Cardiac fibroblast (primary cell): ENCODE measurements at places on chromosomes 16 and 17.

GRCh38 chr16:18811925-18812324 is 10.6 kb upstream of the ARL6IP1 start:
- DNase-seq = no peak

GRCh38 chr17:50517504-50518383 is 9.5 kb downstream of the MYCBPAP start:
- DNase-seq = no peak

DNA sequence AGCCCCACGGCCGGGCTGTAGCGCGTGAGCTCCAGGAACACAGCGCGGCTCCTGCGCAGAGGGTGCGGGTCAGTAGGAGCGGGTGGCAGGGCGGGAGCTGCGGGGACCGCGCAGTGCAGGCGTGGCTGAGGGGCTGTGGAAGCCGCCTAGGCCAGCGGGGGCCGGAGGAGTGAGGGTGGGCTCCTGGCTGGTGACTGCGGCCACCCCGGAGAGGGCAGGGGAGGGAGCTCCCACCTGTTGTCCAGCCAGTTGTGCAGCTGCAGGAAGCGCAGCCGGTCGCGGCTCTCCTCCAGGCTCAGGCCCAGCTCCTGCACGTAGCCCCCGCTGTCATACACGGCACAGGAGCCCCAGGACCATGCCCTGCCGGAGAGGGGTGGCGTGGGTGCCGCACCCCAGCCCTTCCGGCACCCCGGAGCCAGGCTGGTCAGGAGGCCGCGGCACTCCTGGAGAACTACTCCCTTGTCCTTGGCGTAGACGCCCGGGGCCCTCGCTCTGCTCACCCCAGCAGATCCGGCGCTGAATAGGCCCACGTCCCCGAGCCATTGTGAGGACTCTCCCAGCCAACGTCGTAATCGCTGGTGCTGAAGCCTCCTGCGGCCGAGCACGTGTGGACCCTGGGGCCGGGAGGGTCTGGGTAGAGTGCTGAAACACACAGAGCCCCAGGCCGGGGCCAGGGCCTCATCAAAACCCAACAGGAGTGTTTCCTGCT is 43.9 kb downstream of the TSC2 start:
- no peak for DNase-seq

- DNase-seq = no peak
These were observed 5.4 kb downstream of the ITGAE start for GRCh38 chr17:3795390-3796102.

- DNase-seq = no peak
These were observed 408.9 kb downstream of the PMP22 start for GRCh38 chr17:14856176-14856575.

DNA sequence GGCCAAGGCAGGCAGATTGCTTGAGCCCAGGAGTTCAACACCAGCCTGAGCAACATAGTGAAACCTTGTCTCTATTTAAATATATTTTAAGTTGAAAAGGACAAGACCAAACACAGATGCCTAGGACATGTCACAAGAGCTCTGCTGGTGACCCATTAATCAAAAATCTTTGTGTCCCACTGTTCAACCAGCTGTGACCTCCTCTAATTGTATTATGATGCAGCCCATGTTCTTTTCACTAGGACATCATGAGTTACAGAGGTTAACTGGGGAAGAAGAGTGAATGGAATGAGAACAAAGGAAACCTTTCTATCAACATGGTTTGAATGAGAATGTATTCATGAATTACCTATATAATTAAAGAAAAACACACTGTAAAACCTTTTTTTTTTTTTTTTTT is 7.0 kb downstream of the EFTUD2 start:
- DNase-seq = no peak

DNA sequence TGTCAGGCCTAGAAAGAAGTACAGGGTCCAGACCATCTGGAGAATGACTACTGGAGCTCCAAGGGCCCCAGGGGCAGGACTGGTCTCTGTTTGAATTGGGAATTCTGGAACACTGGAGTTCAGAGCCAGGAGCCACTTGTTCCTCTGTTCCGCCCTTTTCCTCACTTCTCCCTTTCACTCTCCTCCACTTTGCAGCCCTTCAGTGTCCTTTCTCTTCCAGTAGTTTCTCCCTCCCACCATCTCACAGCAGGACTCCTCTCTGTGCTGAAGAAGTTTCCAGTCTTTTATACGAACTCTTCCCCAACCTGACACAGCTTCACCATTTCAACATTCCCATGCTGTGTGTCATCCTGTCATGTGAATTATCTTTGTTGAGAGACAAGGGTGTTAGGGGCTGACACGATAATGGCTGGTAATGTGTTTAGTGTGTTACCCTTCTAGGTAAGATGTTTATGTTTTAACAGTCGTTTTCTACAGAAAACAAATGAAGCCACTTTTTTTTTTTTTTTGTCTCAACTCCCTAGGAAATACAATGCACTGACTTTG is 180.3 kb upstream of the MYOCD start:
- peak; percentile 6 for DNase-seq

DNA sequence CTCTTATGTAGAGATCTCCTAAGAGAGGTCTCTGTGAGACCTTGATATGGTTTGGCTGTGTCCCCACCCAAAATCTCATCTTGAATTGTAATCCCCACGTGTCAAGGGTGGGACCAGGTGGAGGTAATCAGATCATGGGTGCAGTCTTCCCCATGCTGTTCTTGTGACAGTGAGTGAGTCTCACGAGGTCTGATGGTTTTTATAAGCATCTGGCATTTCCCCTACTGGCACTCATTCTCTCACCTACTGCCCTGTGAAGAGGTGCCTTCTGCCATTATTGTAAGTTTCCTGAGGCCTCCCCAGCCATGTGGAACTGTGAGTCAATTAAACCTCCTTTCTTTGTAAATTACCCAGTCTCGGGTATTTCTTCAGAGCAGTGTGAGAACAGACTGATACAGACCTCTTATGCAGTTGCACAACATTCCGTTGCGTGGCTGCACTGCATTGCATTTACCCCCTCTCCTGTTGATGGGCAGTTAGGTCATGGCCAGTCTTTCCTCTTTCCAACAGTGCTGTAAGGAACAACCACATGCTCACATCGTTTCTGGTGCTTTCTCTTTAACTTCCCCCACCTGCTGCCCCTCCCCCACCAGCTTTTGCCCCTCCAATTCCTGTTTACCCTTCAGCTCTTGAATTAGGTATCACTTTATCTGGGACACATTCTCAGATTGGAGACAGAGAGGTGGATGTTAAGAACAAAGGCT is 43.6 kb upstream of the MED9 start:
- DNase-seq = peak; percentile 90

DNA sequence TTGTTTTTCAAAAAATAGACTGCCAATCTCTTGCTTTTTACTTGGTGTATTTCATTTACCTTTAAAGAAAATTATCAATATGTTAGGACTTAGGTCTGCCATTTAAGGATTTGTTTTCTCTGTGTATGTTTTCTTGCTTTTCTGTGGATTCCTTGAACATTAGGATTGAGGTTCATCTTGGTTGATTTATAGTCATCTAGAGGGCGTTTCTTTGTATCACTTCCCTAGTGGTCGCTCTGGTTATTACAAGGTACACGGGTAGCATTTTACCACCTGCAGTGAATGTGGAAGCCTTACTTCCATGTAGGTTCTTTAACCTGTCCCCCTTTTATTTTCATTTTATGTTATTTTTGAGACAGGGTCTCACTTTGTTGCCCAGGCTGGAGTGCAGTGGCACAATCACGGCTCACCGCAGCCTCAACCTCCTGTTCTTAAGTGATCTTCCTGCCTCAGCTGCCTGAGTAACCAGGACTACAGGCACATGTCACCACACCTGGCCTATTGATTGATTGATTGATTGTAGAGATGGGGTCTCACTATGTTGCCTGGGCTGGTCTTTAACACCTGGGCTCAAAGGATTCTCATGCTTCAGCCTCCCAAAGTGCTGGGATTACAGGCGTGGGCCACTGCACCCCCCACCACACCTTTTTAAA is 35.2 kb upstream of the CBX4 start:
- DNase-seq = peak; percentile 39

- DNase-seq = peak; percentile 43
These were observed 19.5 kb downstream of the MINK1 start for GRCh38 chr17:4852567-4853207.

- DNase-seq = peak; percentile 65
These were observed 781 bp downstream of the ARHGDIA start for GRCh38 chr17:81870131-81870980.

DNA sequence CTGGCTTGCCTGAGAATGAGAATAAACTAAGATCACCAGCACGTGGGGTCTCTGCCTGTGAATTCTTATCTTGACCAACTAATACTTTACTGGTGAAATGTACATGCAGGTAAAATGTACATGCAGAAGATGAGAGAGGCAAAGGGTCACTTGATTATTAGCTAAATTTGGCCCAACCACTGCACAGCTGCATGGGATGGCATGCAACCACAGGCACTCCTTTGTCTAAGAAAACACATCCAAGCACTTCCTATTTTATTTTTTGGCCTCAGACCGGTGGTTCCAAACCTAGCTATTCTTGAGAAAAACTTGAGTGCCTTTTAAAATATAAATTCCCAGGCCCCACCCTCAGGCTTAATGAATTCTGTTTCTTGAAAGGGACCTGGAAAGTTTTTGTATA is 77.9 kb downstream of the SYCE1L start:
- DNase-seq = no peak

DNA sequence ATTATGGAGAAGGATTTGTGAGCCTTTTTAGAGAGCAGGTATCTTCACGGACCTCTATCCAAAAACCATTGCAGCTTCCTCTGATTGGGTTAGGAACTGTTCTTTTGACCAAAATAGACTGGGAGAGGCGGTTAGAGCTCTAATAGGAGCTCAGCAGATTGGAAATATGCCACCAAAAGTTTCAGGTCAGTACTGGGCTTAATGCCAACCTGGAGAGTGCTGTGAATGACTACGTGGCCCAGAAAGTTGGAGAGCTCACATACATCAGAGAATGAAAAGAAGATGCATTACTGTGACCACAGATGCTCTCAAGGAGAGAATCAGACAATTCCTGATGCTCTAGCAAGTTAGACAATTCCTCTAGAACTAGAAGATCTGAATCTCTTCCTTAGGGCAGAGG is 86.5 kb downstream of the ABCA8 start:
- peak; percentile 46 for DNase-seq

DNA sequence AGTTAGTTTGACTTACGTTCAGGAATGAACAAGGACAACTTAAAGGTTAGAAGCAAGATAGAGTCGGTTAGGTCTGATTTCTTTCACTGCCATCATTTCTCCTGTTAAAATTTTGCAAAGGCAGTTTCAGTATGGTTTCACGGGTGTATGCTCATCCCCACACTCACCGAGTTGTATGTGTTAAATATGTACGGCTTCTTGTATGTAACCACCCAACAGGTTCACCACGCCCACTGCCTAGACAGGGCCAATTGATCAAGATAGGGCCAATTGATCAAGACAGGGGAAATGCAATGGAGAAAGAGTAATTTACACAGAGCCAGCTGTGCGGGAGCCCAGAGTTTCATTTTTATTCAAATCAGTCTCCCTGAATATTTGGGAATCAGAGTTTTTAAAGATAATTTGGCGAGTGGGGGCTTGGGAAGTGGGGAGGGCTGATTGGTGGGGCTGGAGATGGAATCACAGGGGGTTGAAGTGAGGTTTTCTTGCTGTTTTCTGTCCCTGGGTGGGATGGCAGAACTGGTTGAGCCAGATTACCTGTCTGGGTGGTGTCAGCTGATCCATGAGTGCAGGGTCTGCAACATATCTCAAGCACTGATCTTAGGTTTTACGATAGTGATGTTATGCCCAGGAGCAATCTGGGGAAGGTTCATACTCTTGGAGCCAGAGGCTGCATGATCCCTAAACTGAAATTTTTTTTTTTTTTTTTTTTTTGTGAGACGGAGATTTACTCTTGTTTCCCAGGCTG is 62.4 kb upstream of the PLCG2 start:
- no peak for DNase-seq

DNA sequence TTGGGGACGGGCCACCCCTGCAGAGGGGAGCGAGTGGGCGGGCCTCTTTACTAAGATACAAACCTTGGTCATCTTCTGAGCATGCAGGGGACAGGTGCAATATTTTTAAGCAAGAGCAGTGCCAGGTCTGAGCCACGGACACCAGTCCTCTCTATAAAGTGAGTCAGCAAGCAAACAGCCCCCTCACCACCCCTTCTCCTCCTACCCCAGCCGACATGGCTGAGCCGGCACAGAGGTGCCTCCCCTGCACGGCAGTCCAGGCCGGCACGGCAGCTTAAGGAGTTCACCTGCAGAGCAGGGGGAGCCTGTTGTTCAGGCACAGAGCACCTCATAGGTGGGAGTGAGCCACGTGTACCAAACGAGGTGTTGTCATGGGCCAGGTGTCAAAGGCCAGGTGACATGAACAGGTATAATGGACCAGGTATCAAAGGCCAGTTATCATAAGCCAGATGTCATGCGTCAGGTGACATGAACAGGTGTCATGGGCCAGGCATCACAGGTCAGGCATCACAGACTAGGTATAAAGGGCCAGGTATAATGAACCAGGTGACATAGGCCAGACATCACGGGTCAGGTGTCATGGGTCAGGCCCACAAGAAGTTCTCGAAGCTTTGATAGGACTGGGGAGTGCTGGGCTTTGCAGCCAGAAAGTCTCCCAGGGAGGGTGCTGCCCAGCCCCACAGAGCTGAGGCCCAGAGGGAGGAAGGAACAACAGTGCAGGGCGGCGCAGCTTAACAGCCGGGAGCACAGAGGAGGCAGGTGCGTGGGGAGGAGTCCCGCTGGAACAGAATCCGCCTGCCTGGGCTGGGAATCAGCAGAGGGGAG is 42.6 kb upstream of the ZNF469 start:
- DNase-seq = no peak

GRCh38 chr16:51637770-51638094 is 486.7 kb upstream of the SALL1 start:
- DNase-seq = no peak

- DNase-seq = no peak
These were observed 152.7 kb upstream of the CDH11 start for GRCh38 chr16:65274566-65274965.

- no peak for DNase-seq
These were observed 156.9 kb upstream of the C17orf78 start for GRCh38 chr17:37218849-37219248.

DNA sequence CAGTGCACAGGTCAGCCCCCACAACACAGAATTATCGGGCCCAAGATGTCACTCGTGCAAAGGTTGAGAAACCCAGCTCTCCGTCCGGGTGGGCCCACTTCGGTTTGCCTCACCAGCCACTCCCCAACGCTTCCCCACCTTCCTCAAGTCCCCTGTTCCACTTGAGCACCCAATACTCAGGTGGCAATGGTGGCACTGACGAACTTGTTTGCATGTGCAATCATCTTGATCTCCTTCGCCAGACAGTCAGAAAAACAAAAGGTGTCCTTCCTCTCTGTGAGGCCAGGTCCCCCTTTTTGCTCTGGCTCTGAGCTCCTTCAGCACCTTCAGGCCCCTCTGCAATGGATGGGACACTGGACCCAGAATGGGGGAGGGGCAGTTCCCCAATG is 3.7 kb downstream of the GGA2 start:
- no peak for DNase-seq

- no peak for DNase-seq
These were observed 294.7 kb downstream of the KIF2B start for GRCh38 chr17:54117452-54117851.

GRCh38 chr16:81863630-81864352 is 84.7 kb downstream of the PLCG2 start:
- no peak for DNase-seq

GRCh38 chr16:88411951-88412576 is 29.3 kb downstream of the ZNF469 start:
- no peak for DNase-seq
